ENCODE measurements at places on chromosomes 3 and 15.
A peak's percentile ranks its signal among the peaks of the same experiment; 100 is the strongest.

GRCh38 chr3:184636741-184637316 is 75.0 kb downstream of the MAGEF1 start:
- DNase-seq = peak; percentile 58

DNA sequence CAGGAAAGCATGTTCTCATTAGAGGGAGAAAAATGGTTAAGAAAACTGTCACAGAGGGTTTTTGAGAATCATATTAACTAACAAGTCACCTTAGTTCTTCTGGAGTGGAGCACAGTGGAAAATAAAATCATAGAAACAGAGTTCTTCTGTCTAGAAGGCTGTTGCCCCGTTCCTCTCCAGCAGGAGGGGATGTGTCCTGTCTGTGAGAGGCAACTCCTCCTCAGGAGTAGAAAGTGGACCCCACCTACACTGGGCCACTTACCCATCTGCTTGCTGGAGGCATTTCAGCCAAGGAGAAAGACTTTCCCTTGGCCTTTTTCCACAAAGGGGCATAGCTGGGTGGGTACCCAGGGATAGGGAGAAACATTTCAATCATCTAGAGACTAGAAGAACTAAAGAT is 106.6 kb downstream of the SSR3 start:
- peak; percentile 33 for DNase-seq

DNA sequence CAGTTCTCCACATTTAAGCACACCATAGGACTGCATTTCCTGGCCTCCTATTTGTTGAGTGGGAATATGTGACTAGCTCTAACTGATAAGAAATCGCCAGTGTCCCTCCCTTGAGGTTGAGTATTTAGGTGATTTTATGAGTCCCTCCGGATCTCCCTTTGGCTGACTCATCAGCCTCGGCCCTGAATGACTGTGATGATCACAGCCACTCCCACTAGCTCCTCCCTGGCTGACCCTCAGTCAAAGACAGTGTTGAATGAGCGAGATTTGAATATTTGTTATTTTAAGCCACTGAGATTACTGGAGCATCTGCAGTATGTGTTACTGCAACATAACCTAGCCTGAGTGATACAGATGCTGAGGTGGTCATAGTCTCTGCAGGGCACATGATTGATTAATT is 515.3 kb downstream of the EPHB1 start:
- no peak for DNase-seq

GRCh38 chr3:138426211-138426610 is 8.2 kb upstream of the ESYT3 start:
- DNase-seq = no peak

DNA sequence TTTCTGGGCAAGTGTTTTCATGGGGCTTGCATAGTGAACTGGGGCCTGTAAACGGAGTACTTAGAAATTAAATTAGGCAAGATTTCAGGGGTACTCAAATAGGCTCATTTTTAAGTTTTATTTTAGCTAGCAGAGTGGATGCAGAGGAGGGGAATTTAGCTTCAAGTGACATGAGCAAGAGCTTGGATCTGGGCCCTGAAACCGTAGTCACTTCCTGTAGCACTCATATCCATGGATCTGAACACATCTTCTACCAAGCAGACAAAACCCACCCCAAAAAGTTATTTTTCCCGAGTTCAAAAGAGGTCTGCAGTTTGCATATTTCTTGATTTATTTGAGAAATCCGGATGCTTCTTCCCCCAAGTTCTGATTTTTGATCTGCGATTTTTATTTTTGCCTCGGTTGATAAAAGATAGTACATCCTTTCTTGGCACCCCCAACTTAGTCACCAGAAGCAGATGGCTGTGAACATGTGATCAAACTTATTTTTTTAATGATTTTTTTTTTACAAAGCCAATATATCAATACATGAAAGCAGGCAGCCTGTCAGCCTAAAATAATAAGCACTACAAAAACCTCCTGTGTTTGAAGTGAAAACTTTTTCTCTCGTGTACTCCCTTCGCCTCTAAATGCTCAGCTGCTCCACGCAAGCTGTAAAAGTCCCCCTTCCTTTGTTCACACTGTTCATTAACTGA is 36.6 kb upstream of the STT3B start:
- no peak for DNase-seq

DNA sequence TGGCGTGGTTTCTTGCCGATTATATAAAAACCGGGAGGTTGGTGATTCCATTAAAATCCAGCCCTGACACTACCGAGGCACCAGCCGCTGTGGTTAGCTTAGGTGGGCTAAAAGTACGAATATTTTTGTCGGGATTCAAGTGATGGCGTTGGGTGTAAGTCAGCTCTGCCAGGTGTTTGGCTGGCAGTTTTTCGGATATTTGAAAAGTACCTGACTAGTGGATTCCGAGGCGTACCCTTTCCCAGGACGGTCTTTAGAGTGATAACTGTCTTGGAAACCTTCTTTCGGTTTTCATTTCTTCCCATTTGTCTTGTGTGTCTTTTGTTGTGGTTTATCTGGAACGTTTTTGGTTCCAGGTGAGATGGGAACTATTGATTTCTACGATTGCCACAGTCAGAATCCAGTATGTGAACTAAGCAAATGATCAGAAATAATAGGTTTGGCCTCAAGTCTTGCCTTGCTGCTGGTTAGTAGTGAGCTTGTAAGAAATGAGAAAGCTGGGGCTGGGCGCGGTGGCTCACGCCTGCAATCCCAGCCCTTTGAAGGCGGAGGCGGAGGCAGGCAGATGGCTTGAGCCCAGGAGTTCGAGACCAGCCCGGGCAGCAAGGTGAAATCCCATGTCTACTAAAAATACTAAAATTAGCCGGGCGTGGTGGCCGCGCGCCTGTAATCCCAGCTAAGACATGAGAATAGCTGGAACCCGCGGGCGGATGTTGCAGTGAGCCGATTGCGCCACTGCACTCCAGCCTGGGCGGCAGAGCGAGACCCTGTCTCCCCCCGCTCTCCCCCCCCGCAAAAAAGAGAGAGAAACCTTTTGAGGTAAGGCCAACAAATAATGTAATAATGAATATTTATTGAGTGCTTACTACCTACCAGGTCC is 1.4 kb downstream of the FYTTD1 start:
- peak; percentile 18 for DNase-seq

- no peak for DNase-seq
Observed at GRCh38 chr3:36393563-36393962, 13.3 kb downstream of the STAC start.

GRCh38 chr3:186682812-186683211 is 17.0 kb downstream of the HRG start:
- DNase-seq = no peak

DNA sequence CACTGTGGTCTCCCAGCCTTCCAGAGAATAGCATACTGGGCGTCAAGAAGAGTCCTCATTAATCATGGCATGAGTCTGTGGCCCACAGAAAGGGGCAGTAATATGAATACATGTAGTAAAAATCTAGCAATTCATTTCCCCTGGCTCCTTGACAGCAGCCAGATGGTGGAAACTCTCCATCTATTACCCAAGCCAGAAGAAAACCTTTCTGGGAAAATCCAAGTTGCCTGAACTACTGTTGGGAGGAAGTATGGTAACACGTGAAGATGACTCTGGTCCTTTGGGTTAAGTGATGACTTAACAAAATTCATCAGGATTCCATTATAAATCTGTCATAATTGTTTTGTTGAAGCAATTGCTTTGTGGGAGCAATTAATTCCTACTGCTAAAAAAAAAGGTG is 530.5 kb downstream of the FHIT start:
- no peak for DNase-seq

DNA sequence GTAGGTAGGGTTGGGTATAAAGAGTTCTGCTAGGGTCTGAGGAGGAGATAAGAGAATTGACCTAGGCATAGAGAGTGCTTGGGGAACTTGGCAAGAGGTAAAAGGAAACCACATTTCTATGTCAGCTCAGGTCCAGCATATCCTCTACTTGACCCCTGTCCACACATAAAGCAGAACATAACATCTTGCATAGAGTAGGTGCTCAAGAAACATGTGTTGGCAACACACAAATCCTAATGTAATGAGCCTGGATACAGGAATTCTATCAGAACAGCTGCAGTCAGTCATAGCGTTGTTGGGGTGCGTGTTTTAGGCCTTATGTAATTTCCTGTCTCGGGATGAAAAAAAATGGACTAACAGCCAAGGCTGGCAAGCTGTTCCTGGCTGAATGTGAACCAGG is 35.0 kb upstream of the PLCL2 start:
- DNase-seq = no peak

GRCh38 chr15:77629070-77630030 is 3.4 kb downstream of the LINGO1 start:
- DNase-seq = no peak

- peak; percentile 54 for DNase-seq
Observed at GRCh38 chr15:75843678-75844581, 683 bp downstream of the UBE2Q2 start.

DNA sequence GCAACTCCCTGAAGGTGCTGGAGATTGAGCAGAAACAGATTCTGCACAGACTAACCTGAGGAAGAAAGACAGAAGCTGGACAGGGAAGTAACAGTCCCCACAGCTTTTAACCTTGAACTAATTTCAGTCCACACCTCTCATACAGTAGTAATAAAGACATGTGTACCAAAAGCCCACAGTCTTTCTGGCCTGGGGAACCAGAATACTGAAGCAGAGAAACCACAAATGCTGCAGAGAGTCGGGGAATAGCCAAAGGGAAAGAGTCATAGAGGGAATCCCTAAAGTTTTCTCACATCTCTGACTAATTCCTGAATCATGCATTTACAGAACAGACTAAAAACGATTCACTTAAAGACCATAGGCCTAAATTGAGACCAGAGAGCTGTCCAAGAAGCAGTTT is 503.4 kb upstream of the NECTIN3 start:
- no peak for DNase-seq
